H1 (cell line): ENCODE measurements at places on chromosomes 1 and 21. TPM values are rescaled to one million over a fixed set of nuclear protein-coding genes. Genes with fewer than 3 reads are reported as not detected.

The PDZK1IP1 gene
- polyA plus RNA-seq, result 0.17 TPM in 1 of 2 replicates, not detected in the other

The CCDC181 gene
- 0.39 and 1.2 TPM in 2 replicates for polyA plus RNA-seq

The CR1 gene
- 0.14 and 0.15 TPM in 2 replicates for polyA plus RNA-seq

The TENT5C gene
- 0.38 TPM in 2 replicates for polyA plus RNA-seq

The ELAVL4 gene
- polyA plus RNA-seq, result 0.21 and 0.27 TPM in 2 replicates

The CASQ2 gene
- polyA plus RNA-seq, result not detected in 2 replicates

The CD244 gene
- not detected in 2 replicates for polyA plus RNA-seq

The KRTAP19-2 gene
- not detected in 2 replicates for polyA plus RNA-seq

The C1QC gene
- not detected in 2 replicates for polyA plus RNA-seq

The OR14K1 gene
- polyA plus RNA-seq, result not detected in 2 replicates

The OLIG2 gene
- 0.79 and 0.93 TPM in 2 replicates for polyA plus RNA-seq

The DYNLT5 gene
- polyA plus RNA-seq, result 0.38 and 1.5 TPM in 2 replicates

The REN gene
- polyA plus RNA-seq, result 0.05 and 0.11 TPM in 2 replicates

The CHD5 gene
- 0.42 and 0.58 TPM in 2 replicates for polyA plus RNA-seq

The BGLAP gene
- 1.5 and 3.2 TPM in 2 replicates for polyA plus RNA-seq

The C1orf116 gene
- 1.7 and 2.2 TPM in 2 replicates for polyA plus RNA-seq

The RABIF gene
- 5.1 and 6.9 TPM in 2 replicates for polyA plus RNA-seq

The IL23R gene
- not detected in 2 replicates for polyA plus RNA-seq

The OSCP1 gene
- 3.2 and 3.3 TPM in 2 replicates for polyA plus RNA-seq

The RAP1GAP gene
- 8.4 and 9.9 TPM in 2 replicates for polyA plus RNA-seq

The KPRP gene
- not detected in 2 replicates for polyA plus RNA-seq

The ICOSLG gene
- polyA plus RNA-seq, result 2.3 and 3.1 TPM in 2 replicates

The CLDN17 gene
- not detected in 2 replicates for polyA plus RNA-seq

The NPR1 gene
- polyA plus RNA-seq, result 10.5 and 11.7 TPM in 2 replicates

The VASH2 gene
- polyA plus RNA-seq, result 44.0 and 51.4 TPM in 2 replicates

The THEM5 gene
- polyA plus RNA-seq, result not detected in 2 replicates

The GBP2 gene
- polyA plus RNA-seq, result not detected in 2 replicates

The KHDRBS1 gene
- 53.8 and 62.7 TPM in 2 replicates for polyA plus RNA-seq

The LCE2B gene
- polyA plus RNA-seq, result not detected in 2 replicates

The ESRRG gene
- 0.59 and 0.69 TPM in 2 replicates for polyA plus RNA-seq

The PPM1J gene
- 31.6 and 45.4 TPM in 2 replicates for polyA plus RNA-seq

The SPSB1 gene
- polyA plus RNA-seq, result 6.4 and 8.2 TPM in 2 replicates

The NR1I3 gene
- polyA plus RNA-seq, result not detected in 2 replicates

The PALMD gene
- not detected in 2 replicates for polyA plus RNA-seq

The ELOVL1 gene
- polyA plus RNA-seq, result 58.2 and 68.1 TPM in 2 replicates

The TESK2 gene
- polyA plus RNA-seq, result 10.0 and 10.8 TPM in 2 replicates

The F5 gene
- polyA plus RNA-seq, result 0.02 and 0.06 TPM in 2 replicates
